ENCODE measurements at places on chromosomes 3 and 15.

DNA sequence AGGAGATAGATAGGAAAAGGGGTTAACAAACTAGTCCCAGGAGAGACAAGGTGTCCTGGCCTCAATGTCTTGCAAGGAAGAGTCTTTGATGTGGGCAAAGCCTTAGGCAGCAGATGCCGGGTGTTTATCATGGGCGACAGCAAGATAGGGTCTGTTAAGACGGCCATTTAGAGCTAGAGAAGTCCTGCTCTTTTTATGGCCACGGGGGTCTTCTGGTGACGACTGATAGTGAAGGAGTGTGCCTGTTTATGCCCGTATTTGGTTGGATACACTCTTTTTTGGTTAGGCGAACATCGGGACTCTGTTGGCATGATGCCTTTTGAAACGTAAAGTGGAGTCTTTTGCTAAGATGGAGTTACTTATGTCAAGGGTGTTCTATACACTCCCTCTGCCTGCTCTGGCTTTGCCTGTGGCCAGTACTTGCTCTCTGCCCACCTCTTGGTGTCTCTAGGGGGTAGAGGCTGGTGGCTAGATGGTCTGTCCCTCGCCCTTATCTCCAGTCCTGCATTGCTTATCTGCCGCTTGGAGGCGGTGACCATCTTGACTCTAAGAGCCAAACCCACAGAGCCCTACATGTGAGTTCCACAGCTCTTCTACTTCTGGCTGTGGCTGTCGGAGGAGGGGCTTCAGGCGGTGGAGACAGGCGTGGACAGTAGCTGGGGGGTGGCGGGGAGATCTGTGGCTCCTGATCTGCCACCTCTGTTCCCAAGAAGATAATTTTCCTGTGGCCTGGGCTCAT is 55.8 kb upstream of the ZBTB38 start:
- DNase-seq = peak; percentile 96

DNA sequence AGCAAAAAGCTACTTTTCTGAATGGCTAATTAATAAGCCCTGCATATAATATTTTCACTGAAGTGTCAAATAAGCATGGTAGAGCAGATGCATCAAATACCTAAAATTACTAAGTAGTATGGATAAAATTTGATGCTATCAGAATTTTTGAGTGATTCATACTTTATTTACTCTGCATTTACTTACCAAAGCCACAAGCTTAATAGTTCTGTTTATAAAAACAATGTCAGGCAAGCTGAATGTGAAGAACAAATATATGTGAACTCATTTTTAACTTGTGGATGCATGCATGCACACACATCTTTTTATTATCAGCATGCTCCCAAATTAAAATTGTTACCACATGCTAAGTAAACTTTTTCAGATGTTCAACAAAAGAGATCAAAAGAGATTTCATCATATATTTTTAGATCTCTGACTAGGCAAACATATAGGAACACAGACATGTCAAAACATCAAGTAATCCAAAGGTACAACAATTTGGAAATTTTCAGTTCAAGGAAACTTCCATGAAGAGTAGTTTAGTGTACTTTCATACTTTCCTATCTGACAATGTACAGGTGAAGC is 969.4 kb downstream of the ROBO1 start:
- no peak for DNase-seq

- DNase-seq = no peak
These were observed 138.1 kb upstream of the PDZRN3 start for GRCh38 chr3:73762855-73763254.

- no peak for DNase-seq
These were observed 119.0 kb downstream of the SUCNR1 start for GRCh38 chr3:151992326-151993041.

DNA sequence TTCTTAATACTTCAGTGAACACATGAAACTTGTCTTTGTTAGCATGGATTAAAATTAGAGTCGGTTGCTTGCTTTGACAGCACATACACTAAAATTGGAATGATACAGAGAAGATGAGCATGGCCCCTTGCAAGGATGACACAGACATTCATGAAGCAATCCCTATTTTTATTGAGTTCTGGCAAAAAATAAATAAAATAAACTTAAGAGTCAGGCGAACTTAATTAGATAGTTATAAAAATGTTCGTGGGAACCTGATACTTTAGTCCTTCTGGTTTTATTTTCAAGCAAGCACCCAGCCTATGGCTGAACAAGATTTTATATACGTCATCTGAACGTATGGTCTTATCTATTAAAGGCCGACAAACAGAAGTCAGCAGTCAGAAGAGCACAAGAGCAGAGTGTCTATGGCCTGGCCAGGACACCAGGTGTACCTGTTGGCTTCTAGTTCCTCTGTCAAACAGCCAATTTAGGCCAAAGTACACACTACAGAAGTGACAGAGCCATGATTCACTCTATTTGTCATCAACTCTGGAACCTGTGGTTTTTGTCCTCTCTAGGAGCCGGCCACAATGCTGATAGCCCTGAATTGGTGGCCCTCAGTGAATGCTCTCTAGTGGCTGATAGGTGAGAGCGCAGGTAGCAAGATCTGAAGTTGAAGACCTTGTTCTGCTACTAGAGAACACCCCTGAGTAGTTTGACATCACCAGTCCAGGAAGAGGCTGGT is 64.3 kb downstream of the LEO1 start:
- peak; percentile 16 for DNase-seq

GRCh38 chr15:90035095-90035839 is 34.1 kb downstream of the ZNF710 start:
- DNase-seq = peak; percentile 84

DNA sequence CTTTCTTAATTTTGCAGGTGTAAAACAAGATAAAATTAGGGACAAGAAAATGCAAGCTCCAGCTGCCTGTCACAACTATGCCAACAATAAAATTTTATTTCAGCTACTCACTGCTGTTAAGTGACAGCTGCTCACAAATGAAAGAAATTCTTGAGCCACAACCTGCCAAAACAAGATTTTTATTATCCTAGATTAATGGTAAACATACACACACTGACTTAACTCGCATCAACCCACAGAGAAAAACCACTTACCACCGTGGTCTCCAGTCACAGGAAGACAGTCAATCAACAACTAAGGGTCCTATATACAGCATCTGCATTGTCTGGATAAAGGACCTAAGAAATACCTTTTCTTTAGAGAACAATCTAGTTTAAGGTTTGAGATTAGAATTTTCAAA is 31.3 kb downstream of the EFL1 start:
- no peak for DNase-seq

- no peak for DNase-seq
These were observed 19.2 kb downstream of the CLDN11 start for GRCh38 chr3:170437696-170438407.

- DNase-seq = no peak
These were observed 84.9 kb downstream of the NECTIN3 start for GRCh38 chr3:111156517-111156916.

GRCh38 chr3:123337948-123338619 is 110.8 kb downstream of the ADCY5 start:
- DNase-seq = no peak

GRCh38 chr15:101170568-101171350 is 81.1 kb downstream of the CHSY1 start:
- no peak for DNase-seq

DNA sequence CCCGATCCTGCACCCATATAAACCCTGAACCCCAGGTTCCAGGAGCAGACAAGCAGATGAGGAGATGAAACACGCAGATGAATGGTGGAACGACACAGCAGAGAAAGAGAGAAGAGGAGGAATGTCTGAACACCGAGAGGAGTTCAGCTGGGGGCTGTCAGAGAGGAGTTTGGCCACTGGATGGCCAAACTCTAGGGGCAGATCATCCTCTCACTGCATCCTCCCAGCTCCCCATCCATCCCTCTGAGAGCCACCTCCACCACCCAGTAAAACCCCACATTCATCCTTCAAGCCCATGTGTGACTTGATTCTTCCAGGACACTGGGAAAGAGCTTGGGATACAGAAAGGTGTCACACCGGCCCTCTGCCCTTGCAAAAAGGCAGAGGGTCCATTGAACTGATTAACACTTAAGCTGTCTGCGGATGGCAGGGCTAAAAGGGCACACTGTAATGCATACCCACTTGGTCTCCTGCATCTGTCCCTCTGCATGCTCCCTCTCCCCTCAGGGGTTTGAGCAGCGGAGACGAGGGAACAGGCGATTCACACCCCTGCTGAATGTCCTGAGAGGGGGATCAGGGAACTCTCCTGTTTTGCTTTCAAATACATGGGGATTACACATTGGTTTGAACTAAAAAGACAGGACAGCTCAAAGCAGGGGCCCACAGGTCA is 53.8 kb downstream of the TMED3 start:
- DNase-seq = no peak

DNA sequence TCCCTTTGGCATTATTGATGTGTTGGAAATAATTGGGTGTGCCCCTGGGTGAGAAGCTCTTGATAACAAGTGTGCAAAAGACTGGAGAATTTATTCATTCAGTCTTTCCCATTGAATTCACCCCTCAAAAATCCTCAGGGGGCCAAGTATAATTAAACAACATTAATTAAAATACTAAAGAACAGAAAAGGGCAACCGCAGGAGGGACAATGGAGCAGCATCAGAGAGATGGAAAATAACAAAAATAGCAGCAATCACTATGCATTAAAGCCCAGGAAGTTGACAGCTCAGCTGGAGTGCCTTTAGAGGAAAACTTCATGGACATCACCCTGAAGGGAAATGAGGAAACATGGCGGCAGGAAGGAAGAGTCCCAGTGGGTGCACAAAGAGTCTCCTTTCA is 227.6 kb downstream of the MINAR1 start:
- no peak for DNase-seq

- DNase-seq = no peak
These were observed 20.9 kb downstream of the NOX5 start for GRCh38 chr15:69035205-69035917.

DNA sequence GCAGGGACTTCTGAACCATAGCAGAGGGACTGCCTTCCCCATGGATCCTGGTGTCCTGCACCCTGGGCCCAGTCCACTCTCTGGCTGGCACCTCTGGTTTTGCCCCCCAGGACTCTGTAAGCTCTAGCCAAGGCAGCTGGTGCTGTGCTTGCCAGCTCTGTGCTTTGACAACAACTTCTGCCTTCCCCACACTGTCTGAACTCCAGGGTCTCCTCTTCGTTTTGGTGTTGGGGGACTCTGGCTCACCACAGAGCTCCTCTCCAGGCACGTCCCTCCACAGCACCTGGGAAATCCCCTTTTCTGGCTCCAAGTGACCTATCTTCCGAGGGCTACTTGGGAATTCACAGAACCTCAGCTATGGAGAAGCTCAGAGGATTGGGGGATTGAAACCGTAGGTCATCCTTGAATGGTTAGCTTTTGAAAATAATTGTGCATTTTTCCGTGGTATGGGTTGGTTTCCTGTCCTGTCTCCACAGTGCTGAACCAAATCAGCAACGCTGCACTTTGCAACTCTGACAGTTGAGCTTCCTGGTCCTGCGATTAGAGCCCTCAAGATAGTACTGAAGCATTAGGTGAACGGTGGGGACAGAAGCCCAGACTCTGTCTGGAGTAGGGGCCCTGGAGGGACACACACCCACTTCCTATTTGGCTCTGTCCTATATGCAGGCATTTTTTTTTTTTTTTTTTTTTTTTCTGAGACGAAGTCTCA is 152.4 kb downstream of the APBA2 start:
- peak; percentile 27 for DNase-seq

DNA sequence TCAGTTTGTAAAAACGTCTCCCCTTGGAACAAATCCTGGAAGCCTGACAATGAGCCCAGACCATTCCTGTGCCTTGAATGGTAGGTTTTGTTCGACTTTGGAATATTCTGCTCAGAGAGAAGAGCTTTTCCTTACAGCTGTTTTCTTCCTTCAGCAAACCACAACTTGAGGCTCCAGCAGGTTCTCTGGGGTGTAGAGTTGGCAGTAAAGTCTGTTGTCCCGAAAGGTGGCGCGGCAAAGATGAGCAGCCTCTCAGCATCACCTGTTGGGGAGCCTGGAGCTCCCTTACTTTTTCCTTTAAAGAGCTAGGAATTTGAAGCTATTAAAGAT is 65.4 kb downstream of the BOC start:
- DNase-seq = no peak

DNA sequence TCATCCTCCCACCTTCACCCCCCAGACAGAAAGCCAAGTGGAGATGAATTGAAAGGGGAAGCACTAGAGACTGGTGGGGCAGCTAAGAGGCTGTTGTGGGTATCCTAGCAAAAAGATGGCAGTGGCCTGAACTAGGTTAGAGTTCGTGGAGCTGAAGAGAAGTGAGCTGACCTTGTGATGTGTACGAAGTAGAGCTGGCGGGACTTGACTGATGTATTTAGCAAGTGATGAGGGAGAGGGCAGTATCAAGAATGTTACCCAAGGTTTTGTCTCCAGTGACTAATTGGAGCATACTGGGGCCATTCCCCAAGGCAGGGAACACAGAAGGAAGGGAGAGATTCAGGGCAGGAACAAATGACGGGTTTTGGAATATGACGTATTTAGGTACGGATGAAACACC is 50.0 kb upstream of the CP start:
- no peak for DNase-seq

DNA sequence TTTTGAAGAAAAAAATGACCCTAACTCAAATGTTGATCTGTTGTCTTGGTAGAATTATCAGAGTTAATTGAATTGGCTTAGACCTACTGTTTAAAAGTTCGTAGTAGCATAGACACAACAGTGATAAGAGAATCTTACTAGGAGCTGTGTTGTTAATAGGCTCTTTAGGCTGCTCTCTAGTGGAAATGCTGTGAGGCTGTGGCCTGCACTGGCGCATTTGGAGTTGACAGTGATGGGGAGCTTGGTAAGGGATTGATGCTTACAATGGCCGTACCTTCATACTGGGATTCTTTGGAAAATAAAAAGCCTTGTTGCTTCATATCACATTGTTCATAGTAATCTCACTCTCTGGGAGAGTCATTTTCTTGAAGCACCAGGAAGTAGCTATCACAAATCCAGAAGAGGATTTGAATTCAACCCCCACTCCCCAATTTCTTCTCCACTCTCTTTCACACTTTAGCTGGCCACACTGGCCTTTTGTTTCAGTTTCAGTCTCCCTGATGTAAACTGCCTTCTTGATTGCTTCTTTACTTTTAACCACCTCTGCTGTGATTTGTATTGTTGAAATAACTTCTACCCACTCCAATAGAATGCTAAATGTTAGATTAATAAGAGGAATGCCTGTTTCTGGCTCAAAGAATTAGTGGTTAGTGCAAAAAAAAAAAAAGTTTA is 56.6 kb downstream of the CEP63 start:
- peak; percentile 11 for DNase-seq

GRCh38 chr3:10228248-10228950 is 19.9 kb upstream of the TATDN2 start:
- peak; percentile 51 for DNase-seq

- no peak for DNase-seq
These were observed 27.7 kb downstream of the NR2F2 start for GRCh38 chr15:96358001-96358801.

- no peak for DNase-seq
These were observed 27.8 kb upstream of the ALDH1L1 start for GRCh38 chr3:126208182-126208581.

GRCh38 chr3:53822331-53822741 is 23.9 kb downstream of the CHDH start:
- no peak for DNase-seq

DNA sequence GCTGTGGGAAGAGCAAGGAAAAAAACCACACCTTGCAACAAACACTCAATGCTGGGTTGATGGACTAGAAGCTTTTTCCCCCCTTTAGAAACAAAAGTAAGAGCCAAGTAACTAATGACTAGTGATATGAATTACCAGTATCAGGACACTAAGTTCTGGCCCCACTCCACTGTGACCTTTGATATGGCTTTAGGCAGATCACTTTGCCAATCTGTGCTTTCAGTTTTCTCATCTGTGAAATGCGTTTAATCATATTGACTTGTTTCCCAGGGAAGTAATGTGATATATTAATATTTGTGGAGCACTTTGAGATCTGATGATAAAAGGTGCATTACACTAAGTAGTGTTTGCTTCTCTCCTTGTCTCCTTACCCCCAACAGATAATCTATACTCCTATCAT is 319.3 kb upstream of the SATB1 start:
- no peak for DNase-seq

GRCh38 chr3:154926721-154927120 is 153.4 kb upstream of the MME start:
- no peak for DNase-seq
